ENCODE measurements at places on chromosomes 7 and 10.

GRCh38 chr10:76583711-76584161 is 1053.9 kb downstream of the KCNMA1 start:
- no peak for DNase-seq

GRCh38 chr10:131767716-131768115 is 133.1 kb upstream of the PPP2R2D start:
- no peak for DNase-seq

DNA sequence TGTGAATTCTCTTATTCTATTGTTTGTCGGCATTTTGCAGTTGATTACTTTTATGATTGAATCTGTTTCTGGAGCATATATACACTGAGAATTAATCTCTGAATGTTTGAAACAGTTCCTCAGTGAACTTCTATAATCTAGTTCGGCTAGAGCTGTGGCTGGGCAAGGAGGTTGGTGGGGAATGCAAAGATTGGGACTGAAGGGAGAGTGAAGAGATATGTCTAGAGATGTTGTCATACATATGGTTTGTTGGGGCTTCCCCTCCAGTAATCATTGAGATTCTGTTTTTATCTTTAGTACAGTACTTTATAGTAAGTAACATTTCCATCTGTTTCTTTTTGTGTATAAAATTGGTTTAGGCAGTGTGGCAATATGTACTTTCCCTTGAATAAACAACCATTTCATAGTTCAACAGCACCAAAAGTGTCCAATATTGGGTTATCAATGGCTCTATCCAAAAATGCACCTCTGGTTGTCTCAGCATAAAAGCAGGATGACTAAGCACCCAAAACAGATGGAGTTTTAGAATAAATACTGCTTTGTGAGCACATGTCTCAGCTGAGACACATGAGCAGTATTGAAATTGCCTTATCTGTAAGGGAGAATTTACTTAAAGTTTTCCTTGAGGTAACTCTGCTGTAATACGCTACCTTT is 36.7 kb downstream of the WAC start:
- DNase-seq: no peak

- DNase-seq: no peak
These were observed 87.8 kb upstream of the PCBD1 start for GRCh38 chr10:70976063-70976695.

DNA sequence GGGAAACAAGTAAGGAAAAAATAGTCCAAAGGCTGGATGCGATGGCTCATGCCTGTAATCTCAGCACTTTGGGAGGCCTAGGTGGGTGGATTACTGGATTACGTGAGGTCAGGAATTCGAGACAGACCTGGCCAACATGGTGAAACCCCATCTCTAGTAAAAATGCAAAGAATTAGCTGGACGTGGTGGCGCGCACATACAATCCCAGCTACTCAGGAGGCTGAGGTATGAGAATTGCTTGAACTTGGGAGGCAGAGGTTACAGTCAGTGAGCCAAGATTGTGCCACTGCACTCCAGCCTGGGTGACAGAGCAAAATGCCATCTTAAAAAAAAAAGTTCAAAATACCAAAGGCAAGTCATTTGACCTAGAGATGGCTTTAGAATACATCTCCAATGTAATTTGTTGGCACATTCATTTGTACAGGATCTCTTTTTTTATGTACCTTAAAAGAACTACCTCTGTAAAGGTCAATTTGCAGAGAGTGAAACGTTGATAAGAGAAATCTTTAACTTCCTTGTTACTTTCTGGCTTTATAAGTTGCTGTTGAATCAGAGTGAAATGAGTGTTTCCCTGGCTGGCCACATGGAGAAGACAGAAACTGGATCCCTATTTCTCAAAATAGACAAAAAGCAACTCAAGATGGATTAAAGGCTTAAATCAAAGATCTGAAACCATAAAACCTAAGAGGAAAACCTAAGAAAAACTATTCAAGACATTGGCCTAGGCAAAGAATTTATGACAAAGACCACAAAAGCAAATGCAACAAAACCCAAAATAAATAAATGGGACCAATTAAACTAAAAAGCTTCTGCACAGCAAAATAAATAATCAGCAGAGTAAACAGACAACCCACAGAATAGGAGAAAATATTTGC is 260.7 kb downstream of the KLF6 start:
- no peak for DNase-seq

- no peak for DNase-seq
These were observed 337.2 kb downstream of the C7orf25 start for GRCh38 chr7:42574685-42575084.

DNA sequence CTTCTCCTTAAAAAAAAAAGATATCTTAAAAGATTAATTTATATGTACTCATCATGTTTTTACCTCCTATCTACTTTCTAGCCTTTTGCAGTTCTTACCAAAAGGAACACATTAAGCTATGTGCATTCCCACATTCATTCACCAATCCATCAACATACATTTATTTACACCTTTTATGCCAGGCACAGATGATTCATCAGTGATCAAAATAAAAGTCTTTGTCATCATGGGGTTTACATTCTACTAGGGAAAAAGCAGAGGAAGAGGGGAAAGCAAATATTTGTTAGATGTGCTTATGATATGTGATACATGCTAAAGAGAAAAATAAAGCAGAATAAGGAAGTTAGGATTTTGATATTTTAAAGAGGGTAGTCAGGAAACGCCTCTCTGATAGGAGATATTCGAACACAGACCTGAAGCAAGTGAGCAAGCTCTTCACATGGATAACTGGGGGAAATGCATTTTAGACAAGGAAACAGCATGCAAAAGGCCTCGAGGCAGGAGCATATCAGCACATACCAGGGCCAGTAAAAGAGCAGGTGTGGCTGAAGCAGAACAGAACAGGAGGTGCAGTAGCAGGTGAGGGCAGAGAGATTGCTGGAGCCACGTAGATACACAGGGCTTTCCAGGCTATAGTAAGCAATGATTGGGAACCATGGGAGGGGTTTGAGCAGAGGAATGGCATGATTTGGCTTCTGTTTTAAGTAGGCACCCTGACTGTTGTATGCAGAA is 67.4 kb downstream of the REEP3 start:
- no peak for DNase-seq

DNA sequence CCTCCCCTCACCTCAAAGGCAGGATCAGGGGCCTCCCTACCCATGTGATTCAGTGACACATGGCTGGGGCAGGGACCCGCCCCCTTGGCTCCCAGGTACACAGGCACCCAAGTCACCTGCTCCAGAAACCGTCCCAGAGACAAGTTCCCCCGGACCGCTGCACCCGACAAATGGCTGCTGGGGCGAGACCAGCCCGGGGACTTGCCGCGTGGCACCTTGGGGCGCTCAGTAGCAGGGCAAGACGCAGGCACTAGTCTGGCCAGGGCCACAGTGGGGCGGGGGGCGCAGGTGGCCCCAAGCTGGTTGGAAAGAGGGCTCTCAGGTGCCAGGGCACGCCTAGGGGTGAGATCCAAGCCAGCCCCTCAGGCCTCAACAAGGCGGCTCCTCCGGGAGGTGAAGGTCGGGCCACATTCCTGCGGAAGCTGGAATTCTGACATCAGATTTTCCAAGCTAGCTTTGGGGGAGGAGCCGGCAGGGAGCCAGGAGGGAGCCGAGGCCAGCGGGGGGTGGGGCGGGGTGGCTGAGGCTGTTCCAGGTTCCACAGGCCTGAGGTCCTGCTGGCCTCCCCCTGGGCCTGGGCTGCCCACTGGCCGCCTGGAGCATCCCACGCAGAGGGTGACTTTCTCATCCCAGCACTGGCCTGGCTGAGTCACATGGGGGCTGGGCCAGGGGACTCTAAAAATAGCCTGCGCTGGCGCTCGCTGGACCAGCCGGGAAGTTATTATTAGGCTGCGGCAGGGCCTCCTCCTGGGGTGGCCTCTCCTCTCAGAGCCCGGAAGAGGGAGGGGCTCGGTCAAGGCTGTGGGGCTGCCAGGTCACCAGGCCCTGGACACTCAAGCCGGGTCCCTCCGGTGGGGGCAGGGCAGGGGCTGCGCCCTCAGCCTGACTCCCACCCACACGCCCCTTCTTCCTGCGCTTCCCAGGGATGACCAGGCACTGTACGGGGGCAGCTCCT is 20.5 kb upstream of the INPP5A start:
- DNase-seq: peak; percentile 59

DNA sequence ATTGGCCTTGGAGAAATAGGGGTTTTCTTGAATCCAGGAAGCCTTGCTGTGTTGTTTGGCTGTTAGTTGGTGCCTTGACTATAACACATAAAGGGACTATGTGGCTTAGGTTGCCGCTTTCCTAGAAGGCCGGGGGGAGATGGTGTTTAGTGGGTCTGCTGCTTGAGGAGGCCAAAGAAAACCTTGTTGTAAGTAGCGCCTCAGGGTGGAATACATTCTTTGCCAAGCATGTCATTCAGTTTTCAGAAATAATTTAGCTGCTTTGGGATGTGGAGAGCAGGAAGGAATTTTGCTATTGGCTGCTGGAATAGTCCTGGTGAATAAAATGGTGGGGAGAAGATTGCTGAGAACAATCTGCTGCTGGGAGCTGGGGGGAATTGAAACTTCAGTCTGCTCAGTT is 132.9 kb upstream of the WNT16 start:
- DNase-seq: no peak

DNA sequence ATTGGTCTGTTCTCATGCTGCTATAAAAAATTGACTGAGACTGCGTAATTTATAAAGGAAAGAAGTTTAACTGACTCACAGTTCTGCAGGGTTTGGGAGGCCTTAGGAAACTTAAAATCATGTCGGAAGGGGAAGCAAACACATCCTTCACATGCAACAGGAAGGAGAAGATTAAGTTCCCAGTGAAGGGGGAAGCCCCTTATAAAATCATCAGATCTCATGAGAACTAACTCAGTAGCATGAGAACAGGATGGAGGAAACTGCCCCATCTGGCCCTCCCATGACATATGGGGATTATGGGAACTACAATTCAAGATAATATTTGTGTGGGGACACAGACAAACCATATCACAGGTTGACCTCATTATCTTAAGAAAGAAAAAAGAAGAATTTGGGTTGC is 134.5 kb downstream of the PPP1R3A start:
- no peak for DNase-seq

DNA sequence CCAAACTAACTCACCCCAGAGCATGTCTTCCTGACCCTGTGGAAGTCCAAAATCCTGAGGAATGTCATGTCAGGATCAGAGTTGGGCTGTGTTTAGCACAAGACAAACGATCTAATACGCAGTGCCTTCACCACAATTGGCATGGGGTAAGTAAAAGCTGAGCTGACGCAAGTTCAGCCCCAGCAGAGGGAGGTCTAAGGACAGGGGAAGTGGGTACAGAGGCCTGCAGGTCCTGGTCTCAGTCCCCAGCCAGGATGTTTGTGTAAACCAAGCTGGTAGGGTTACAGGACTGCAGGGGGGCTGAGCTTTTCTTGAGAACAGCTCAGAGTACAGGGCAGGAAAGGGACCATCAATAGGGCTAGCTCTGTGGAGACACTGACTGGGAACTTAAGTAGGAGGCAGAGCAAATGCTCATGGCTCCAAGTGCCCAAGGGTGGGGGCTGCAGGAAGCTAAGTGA is 5.3 kb upstream of the KCNIP2 start:
- no peak for DNase-seq

All from caudate nucleus (tissue), 63 donors.